ENCODE measurements at places on chromosomes 16 and 17. TPM values are rescaled to one million over a fixed set of nuclear protein-coding genes. Genes with fewer than 3 reads are reported as not detected.

MMP2 gene
- 1,520 TPM for total RNA-seq

WSCD1 gene
- 0.05 TPM for total RNA-seq

RAB37 gene
- total RNA-seq, result 0.23 TPM

EPOP gene
- total RNA-seq, result 0.89 TPM

HCRT gene
- not detected for total RNA-seq

CLEC18A gene
- total RNA-seq, result 0.32 TPM

GP1BA gene
- total RNA-seq, result not detected

CRYBA1 gene
- total RNA-seq, result not detected

LRRC37A gene
- 2.6 TPM for total RNA-seq

GLG1 gene
- total RNA-seq, result 326 TPM

OSGIN1 gene
- total RNA-seq, result 1.2 TPM

HEATR9 gene
- total RNA-seq, result not detected

TNFRSF17 gene
- not detected for total RNA-seq

All from smooth muscle cell of the umbilical artery (primary cell).